SW 1271 (cell line): ENCODE measurements at places on chromosomes 12 and 14.
A peak's percentile ranks its signal among the peaks of the same experiment; 100 is the strongest.

DNA sequence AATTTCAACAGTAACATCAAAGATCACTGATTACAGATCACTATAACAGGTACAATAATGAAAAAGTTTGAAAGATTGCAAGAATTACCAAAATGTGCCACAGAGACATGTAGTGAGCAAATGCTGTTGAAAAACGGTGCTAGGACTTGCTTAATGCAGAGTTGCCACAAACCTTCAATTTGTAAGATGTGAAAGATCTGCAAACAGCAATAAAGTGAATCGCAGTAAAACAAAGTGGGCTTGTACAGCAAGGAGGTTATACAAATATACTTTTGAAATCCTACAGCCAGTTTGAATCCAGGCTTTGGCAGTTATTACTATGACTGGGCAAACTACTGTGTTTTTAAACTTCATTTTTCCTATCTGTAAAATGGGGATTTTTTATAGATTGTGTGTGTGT lies 1.0 kb upstream of the PLEKHA5 start:
- no peak for DNase-seq

GRCh38 chr14:77584809-77585208 lies 31.6 kb downstream of the SPTLC2 start:
- DNase-seq = no peak

DNA sequence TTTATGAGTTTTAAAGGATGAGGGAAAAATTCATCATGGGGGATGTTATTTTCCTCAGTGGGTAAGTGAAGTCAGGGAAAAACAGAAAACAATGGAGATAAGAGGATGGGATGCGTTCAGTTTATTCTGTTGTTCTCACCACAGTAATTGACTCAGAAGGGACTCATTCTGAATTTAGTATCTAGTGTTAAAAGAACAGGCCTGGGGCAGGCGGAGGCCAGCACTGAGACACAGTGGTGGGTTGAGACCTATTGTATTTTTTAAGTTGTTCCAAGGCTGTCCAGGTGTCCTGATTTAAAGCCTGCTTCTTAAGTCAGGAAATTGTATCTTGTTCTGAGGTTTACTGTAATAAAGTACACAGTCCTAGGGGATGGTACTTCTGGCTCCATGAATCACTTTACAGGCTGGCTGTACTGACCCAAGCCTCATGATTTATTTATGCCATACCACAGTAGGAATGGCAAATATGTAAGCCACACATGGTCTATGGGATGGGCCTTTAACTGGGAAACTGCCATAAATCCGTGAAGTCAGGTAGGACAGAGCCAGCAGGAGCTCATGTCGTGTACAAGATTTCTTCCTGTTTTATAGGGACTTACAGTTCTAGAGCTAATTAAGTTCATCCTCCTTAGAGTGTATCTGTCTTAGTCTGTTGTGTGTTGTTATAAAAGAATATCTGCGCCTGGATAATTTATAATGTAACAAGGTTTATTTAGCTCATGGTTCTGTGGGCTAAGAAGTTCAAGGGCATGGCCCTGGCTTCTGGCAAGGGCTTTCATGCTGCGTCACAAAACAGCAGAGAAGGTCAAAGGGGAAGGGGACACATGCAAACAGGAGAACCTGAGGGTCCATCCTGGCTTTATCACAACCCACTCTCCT lies 244.1 kb downstream of the FBXL14 start:
- DNase-seq = peak; percentile 15

DNA sequence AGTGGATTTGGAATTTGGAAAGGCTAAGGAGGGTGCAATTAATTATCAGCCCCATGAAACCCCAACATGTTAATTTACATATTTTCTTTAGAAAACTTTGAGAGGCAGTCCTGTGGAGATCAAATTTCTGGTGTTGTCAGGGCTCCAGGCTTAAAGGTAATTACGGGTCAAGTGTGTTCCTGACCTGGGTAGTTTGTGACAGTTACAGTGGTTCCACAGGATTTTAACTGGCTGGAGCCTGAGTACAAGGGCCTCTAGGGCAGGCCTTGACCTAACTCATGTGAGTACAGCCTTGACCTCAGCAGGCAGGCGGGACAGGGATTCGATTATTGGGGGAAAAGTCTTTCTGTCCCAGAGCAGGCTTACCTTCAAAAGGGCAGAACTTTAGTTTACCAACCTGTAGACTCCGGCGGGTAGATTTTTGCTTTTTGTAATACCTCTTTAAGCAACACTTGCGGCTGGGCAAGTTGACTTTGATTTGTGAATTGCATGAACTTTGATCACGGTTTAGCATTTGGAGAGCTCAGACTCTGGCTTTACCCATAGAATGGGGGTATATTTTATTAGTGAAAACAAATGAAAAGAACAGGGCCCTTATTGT lies 8.4 kb upstream of the PPTC7 start:
- no peak for DNase-seq

GRCh38 chr12:128564956-128565355 lies 258.8 kb downstream of the SLC15A4 start:
- DNase-seq = no peak

DNA sequence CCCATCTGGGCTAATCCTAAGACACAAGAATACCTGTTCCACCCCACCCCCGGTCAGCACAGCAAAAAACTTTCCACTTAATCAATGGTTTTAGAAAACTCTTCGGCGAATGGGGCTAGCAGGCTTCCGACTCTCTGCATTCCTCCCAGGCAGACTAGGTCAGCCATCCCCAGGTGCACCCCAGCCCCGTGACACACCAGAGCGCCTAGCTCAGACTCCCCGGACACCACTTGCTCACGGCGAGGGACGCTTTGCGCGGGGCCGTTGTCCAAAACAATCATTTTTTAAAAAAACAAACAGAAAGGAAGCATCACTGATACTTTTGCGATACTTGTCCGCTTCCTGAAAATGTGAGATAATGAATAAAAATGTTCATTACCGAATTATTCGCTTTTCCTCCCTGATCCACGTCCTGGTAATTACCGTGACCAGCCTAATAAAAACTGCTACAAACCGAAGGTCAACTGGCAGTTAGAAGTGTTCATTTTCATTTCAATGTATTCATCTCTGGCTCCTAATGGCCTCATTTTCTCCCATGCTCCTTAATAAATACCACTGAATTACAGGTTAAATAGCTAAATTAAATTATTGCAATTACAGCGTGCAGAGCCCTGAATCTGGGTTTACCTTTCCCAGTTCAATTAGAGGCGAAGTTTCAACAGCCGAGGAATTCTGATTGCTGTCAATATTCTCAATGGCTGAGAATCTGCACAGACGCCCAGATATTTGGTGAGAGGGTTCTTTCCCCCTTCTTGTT lies 73.1 kb downstream of the BCL11B start:
- no peak for DNase-seq

- DNase-seq = no peak
These were observed 1.9 kb upstream of the KDM2B start for GRCh38 chr12:121582583-121583333.

DNA sequence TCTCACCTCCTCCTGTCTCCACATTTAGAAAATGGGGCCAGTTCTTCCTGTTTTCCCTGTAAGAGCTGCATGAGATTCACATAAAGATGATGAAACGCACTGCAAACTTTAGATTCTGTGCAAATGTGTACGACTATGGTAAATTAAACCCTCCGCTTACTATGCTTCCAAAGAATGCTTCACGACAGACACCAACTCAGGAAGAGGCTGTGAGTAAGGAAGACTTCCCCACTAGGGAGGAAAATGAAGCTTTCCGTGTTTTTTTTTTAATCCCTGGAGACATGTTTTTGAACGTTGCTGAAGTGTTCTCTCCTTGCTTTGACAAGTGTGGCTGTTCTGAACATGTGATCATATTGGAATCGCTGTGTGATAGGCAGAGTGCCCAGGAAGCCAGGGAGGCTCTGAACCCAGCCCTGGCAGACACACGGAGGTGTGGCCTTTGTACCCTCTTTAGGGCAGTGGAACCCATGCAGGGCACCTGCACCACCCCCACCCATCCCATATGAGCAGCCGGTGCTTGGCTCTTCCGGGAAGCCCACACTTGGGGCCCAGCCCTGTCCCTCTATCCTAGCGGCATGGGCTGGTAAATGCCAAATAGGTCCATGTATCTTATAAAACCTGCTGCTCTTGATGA lies 7.5 kb upstream of the SYNE3 start:
- DNase-seq = no peak

- no peak for DNase-seq
These were observed 60.8 kb downstream of the SETD3 start for GRCh38 chr14:99419905-99420304.

- peak; percentile 22 for DNase-seq
These were observed 350.1 kb upstream of the ATP2B1 start for GRCh38 chr12:90058704-90059103.

DNA sequence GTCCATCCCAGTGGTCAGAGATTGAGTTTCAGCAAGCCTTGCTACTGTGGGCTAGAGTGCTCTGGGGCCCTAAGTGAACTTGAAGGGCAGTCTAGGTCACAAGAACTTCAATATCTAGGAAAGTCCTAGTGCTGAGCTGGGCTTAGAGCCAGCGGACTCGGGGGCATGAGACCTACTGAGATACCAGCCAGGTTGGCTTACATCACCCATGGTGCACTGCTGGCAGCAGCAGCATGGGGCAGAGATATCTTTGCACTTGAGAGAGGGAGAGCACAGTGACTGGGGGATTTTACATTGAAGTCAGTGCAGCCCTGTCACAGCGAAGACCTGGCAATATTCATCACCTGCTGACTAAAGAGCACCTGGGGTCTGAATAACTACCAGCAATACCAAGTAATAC lies 158.3 kb upstream of the PRKD1 start:
- no peak for DNase-seq

DNA sequence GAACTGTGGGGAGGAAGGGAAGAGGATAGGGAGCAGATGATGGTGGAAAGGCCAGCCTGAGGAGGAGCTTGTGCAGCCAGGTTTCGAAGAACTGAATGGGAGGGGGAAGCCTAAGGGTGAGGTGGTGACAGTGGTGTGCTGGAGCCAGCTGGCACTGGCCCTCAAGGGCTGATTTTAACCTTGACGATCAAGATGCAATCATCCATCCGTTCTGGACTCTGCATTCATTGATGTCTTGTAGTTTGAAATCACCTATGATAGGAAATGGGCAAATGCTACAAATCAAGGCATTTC lies 2.8 kb upstream of the ATG101 start:
- DNase-seq = no peak

- no peak for DNase-seq
These were observed 2.0 kb upstream of the LRP1-AS start for GRCh38 chr12:57149245-57149900.

GRCh38 chr12:131511803-131512561 lies 198.9 kb upstream of the SFSWAP start:
- no peak for DNase-seq

DNA sequence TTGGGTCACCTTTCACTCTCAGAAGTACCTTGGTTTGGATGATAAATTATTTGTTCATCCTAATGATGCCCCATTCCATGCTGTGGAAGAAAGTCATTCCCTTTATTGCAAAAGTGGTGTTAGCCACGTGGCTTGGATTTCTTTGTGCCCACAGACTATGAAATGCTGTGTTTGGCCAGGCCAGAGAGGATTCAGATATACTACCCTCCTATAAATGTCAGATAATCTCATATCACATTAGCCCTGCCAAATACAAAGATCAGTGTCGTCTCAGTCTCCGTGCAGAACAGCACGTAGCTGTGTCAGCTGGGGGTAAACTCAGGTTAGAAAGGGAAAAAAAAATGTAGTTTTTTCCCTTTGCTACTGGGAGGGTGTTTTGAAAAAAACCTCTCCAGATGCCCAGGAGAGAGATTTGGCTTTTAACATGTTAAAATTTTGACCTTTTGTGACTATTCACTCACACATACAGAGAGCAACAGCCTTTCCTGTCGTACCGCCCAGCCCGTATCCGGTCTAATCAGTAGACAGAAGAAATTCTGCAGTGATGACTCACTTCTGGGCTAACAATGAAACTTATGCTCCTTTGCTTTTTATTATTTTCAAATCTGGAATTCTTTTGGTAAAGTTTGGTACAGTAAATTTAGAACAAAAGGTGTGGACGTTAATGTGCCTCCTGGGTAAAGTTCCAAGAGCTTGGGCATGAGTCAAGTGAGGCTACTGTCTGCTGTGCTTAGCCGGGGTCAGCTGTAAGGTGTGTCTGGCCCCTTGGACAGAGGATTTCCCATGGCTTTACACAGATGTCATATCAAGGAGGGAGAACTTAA lies 8.5 kb upstream of the PTPRB start:
- peak; percentile 94 for DNase-seq

DNA sequence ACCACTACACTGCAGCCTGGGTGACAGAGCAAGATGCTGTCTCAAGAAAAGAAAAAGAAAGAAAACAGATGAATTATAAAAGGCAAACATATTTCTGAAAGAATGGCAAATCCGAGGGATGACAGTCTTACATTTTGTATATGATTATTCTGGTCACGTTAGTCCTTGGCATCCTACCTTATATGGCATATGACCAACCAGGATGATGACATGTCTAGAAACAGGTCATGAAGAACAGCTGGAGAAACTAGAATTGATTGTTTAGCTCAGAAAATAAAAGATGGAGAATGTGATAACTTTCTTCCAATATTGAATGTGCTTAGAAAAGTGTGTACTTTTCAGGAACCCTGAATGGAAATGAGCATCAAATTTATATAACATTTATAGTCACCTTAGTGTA lies 19.2 kb downstream of the SLC2A14 start:
- DNase-seq = no peak

GRCh38 chr12:14907953-14908352 lies 22.3 kb upstream of the MGP start:
- DNase-seq = no peak

GRCh38 chr12:19410211-19410610 lies 29.1 kb upstream of the AEBP2 start:
- no peak for DNase-seq

GRCh38 chr12:96989916-96990315 lies 82.9 kb downstream of the NEDD1 start:
- DNase-seq = peak; percentile 7

GRCh38 chr14:75831952-75832351 lies 149.8 kb downstream of the TGFB3 start:
- DNase-seq = no peak

GRCh38 chr14:53953828-53954550 lies 2.6 kb downstream of the BMP4 start:
- DNase-seq = no peak

- DNase-seq = no peak
These were observed 16.3 kb downstream of the TSPAN8 start for GRCh38 chr12:71141378-71141926.

DNA sequence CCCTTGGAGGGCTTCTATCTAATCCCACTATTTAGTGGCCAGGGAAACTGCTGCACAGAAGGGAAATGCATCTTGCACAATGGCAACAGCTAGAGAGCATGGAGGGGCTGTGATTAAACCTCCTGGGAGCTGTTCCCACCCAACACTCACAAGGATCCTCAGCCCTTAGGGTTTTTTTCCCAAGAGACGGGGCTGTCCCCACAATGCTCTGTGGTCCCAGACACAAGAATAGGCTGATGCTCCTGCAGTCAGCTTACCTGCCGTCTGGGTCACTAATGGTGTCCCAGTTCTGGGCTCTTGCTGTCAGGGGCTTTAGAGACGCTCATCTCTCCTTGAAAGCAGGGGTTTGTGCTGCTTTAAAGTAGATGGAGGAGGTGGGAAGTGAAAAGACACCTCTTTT lies 4.6 kb downstream of the SERPINA1 start:
- no peak for DNase-seq

GRCh38 chr14:80978403-80978802 lies 23.0 kb downstream of the TSHR start:
- DNase-seq = no peak
